BE2C (cell line): ENCODE measurements at places on chromosomes 7 and 10.

- no peak for DNase-seq
Measured at GRCh38 chr10:80471001-80471400, 16.9 kb downstream of the TSPAN14 start.

DNA sequence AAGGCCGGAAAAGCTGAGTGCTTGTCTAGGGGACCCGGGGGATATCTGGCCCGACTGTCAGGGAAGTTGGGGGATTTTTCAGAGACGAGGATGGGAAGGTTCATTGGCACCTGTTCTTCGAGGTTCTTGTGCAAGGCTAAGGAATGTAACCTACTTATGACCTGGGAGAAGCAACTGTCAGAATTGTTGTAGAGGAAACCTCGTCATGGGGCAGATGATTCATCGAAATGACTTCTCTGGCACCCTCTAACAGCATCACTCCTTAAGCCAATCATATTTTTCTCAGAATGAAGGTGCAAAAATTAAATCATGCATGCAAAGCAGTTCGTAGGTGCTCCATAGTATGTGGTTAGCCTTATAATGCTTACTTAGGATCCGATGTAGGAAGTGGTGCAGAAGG, 58.6 kb downstream of the PLXDC2 start:
- DNase-seq: no peak

DNA sequence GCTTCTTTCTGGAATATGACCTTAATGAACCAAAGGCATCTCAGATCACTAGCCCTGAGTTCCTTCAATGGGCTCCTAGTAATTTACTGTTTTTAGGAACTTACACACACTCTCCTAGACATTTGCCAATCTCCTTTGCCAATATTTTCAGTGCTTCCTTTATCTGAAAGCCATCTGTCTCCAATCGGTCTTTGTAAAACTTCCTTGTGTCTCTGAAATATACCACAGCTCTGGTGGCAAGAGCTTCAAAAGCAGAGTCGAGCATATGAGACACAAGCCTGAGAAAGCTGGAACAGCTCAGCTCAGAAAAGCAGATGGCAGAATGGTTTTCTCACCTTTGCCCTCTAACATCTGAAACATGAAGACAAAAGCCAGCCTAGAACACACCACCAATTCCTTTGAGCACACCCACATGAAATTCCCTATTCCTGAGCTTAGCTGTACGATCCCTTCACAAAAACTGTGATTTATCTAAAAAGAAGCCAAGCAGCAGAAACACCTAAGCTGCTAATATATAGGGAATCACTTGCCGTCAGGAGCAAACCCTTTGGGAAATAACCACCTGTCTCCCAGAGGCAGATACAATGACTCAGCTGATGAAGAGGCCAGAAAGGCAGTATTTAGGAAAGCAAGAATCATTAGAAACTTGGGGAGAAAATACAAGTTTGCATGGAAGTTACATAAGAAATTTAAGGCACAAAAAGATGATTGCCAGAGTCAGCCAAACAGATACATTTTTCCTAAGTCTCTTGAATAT, 70.2 kb upstream of the ANK3 start:
- DNase-seq: no peak

- no peak for DNase-seq
Measured at GRCh38 chr10:49382826-49383225, 13.1 kb downstream of the DRGX start.

DNA sequence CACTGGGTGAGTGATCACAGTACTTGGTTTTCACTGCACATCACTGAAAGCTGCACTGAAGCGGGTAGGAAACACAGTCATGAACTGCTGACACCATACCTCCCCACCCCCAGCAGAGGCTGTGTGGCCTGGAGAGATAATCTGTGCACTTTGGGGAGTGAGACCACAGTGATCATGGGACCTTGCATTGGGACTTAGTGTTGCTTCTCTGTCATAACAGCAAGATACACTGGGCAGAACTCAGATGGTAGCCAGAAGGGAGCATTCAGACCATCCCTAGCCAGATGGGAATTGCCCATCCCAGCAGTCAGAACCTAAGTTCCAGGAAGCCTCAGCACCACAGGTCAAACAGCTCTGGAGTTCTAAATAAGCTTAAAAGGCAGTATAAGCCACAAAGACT, 346.4 kb upstream of the TMEM229A start:
- DNase-seq: no peak

DNA sequence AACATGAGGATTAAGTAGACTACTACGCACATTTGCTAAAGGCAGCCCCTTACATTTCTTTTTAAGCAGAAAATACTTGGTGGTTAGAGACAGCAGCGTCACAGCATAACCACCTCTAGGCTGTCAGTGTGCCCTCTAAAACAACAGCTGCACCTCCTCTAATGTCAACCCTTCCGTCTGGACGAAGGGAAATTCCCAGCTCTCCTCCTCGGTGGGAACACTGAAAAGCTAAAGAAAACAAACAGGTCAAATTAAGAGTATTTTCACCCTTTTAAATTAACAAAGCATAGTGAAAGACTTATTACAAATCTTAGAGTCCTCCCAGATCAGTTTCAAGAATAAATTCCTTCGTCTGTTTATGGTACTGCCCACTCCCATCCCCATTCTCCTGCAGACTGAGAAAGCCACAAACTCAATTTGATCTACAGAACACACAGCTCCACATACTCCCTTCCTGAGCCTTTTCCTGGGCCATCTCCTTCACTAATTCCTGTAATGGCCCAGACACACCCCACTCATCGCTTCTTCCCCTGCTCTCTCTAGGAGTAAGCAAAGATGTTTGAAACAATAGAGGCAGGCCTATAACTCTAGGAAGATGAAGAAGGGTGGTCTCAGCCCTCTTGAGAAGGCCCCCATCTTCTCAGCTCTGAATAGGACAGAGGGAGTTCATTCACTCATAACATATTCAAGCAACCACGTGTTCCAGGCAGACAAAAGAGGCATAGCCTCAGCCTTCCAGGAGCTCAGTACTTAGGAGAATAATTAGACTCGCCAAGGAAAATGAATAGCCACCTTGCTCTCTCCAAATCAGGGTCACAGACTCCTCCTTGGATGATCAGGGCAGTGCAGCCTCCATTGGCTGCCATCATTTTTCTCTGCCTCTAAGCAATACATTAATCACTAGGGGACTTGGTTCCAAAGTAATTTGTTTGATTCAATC, 47.5 kb upstream of the HNRNPH3 start:
- no peak for DNase-seq

DNA sequence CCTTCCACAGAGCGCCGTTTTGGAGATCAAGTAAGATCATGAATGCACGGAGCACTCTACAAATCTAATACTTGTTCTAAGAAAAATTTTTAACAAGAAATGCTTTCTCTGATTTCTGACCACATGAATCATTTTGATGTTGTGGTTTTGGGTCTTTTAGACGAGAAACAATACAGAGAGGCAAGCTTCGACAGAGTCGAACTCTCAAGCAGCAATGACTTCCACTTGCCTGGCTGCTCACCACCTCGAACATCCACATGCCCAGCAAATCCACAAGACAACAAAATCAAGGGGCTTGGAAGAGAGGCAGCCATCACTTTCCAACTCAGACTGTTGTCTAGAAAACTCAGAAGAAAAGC, 69.4 kb upstream of the GSDME start:
- DNase-seq: no peak

DNA sequence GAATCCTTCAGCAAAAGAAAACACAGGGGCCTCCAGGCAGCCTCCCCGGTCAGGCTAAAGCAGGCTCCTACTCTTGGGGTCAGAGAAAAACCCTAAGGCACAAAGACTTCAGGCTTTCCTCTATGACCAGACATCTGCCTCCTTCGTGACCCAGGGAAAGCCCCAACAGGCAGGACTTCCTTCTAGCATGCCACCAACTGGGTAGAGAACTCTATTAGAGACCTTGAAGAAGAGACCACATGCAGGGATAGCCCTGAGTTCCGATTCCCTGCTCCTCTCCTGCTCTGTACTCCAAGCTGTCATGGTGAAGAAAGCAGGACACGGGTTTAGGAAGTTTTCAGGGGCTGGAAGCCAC, 1.3 kb downstream of the TRPV6 start:
- DNase-seq: no peak

- no peak for DNase-seq
Measured at GRCh38 chr7:64557601-64558322, 5.1 kb downstream of the ZNF680 start.

DNA sequence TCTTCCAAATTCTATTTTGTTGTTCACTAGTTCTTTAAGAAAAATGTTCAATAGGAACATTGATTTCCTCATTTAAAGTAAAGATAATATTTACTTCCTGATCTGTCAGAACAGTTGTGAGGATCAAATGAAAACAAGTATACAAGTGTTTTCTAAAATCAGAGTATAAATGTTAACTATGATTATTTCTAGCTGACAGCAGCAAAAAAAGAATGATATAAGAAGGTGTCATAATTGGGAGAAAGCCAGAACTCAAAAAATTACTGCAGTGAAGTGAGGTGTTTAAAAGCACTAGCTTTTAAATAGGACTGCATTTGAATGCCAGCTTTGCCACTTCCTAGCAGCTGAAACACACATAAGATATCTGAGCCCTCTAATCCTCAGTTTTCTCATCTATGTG, 283.3 kb downstream of the RNLS start:
- DNase-seq: no peak

- DNase-seq: peak; percentile 52
Measured at GRCh38 chr7:11212080-11212711, 238.5 kb downstream of the PHF14 start.

- DNase-seq: no peak
Measured at GRCh38 chr7:23235813-23236221, 10.8 kb upstream of the GPNMB start.
